Tongue (tissue), 3 donors: ENCODE measurements at places on chromosomes 7 and 10. TPM values are rescaled to one million over a fixed set of nuclear protein-coding genes. Genes with fewer than 3 reads are reported as not detected.

Gene MYH16
- not detected for total RNA-seq

Gene KNDC1
- total RNA-seq, result 1.7 TPM

Gene TMEM26
- total RNA-seq, result 7.4 TPM

Gene SLC13A1
- not detected for total RNA-seq

Gene GDF10
- total RNA-seq, result 32.6 TPM

Gene WIPF3
- total RNA-seq, result 3.4 TPM

Gene ARHGAP22
- total RNA-seq, result 2.1 TPM

Gene FAM131B
- 1.5 TPM for total RNA-seq

Gene SUPV3L1
- 20.7 TPM for total RNA-seq

Gene OR6V1
- total RNA-seq, result not detected

Gene TMEM139
- total RNA-seq, result 0.51 TPM

Gene RTKN2
- total RNA-seq, result 8.1 TPM

Gene CACUL1
- 36.0 TPM for total RNA-seq

Gene STOX1
- 5.0 TPM for total RNA-seq

Gene MDFIC
- total RNA-seq, result 46.8 TPM

Gene PDLIM1
- total RNA-seq, result 41.1 TPM

Gene SYT15B
- 1.1 TPM for total RNA-seq

Gene RARRES2
- 35.5 TPM for total RNA-seq

Gene CHAT
- total RNA-seq, result not detected

Gene SEMA4G
- total RNA-seq, result 1.7 TPM

Gene CPA1
- total RNA-seq, result 2.9 TPM

Gene PON1
- total RNA-seq, result not detected

Gene ACSM6
- not detected for total RNA-seq

Gene CYP2E1
- 0.31 TPM for total RNA-seq

Gene NACAD
- 5.1 TPM for total RNA-seq

Gene GIMAP7
- total RNA-seq, result 8.2 TPM

Gene LCOR
- 49.1 TPM for total RNA-seq

Gene SPDYE8
- total RNA-seq, result not detected

Gene MACC1
- 6.9 TPM for total RNA-seq

Gene RSU1
- total RNA-seq, result 75.7 TPM

Gene PIK3CG
- 3.5 TPM for total RNA-seq

Gene GPC2
- total RNA-seq, result 5.7 TPM

Gene TMEM176A
- 13.6 TPM for total RNA-seq

Gene UPK3BL2
- total RNA-seq, result 20.6 TPM

Gene HSPA14
- 12.5 TPM for total RNA-seq

Gene FAM204A
- total RNA-seq, result 47.3 TPM
